Common myeloid progenitor, CD34-positive (primary cell): ENCODE measurements at places on chromosomes 11 and 22.

- H3K27ac ChIP-seq = no peak overlapping the region
- no peak overlapping the region for H3K4me3 ChIP-seq
- no peaks in the 10 kb centered on the region for H3K36me3 ChIP-seq
- DNase-seq = no peak
- no peaks in the 10 kb centered on the region for H3K4me1 ChIP-seq
- peaks cover 8% of the 10 kb centered on the region for H3K27me3 ChIP-seq
Observed at GRCh38 chr11:116187026-116187425, 585.8 kb downstream of the BUD13 start.

GRCh38 chr22:35037089-35037488 is 28.9 kb upstream of the ISX start:
- DNase-seq = no peak
- no peaks in the 10 kb centered on the region for H3K27me3 ChIP-seq
- H3K4me3 ChIP-seq = no peak overlapping the region
- H3K27ac ChIP-seq = no peak overlapping the region

GRCh38 chr11:126838779-126839178 is 161.8 kb downstream of the KIRREL3 start:
- H3K4me1 ChIP-seq = no peaks in the 10 kb centered on the region
- no peaks in the 10 kb centered on the region for H3K36me3 ChIP-seq
- no peak overlapping the region for H3K4me3 ChIP-seq
- H3K27ac ChIP-seq = no peak overlapping the region

DNA sequence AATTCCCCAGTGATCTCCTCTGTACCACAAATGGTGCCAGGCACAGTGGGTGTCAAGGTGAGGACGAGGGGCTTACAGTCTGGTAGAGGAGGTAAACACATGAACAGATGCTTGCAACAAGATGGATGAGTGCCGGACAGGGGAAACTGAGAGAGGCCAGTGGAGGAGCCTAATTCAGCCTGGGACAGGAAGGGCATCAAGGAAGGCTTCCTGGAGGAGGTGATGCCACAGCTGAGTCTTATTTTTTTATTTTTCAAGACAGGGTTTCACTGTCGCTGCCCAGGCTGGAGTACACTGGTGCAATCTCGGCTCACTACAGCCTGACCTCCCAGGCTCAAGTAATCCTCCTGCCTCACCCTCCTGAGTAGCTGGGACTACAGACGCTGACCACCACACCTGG is 18.8 kb upstream of the NEFH start:
- no peak for DNase-seq
- H3K27me3 ChIP-seq = no peaks in the 10 kb centered on the region
- no peaks in the 10 kb centered on the region for H3K36me3 ChIP-seq
- H3K27ac ChIP-seq = no peak overlapping the region

- H3K4me1 ChIP-seq = peaks cover 7% of the 10 kb centered on the region
- H3K36me3 ChIP-seq = no peaks in the 10 kb centered on the region
- H3K27ac ChIP-seq = no peak overlapping the region
- no peak for DNase-seq
- no peaks in the 10 kb centered on the region for H3K27me3 ChIP-seq
- no peak overlapping the region for H3K4me3 ChIP-seq
Observed at GRCh38 chr22:50153056-50153755, 17.3 kb upstream of the PANX2 start.
